Muscle of leg (tissue), 16 donors: ENCODE measurements at places on chromosomes 11 and 22. TPM values are rescaled to one million over a fixed set of nuclear protein-coding genes. Genes with fewer than 3 reads are reported as not detected.

LINC01488 gene
- 0.04 TPM for total RNA-seq

MAJIN gene
- not detected for total RNA-seq

CCDC89 gene
- total RNA-seq = 2.3 TPM

DNA sequence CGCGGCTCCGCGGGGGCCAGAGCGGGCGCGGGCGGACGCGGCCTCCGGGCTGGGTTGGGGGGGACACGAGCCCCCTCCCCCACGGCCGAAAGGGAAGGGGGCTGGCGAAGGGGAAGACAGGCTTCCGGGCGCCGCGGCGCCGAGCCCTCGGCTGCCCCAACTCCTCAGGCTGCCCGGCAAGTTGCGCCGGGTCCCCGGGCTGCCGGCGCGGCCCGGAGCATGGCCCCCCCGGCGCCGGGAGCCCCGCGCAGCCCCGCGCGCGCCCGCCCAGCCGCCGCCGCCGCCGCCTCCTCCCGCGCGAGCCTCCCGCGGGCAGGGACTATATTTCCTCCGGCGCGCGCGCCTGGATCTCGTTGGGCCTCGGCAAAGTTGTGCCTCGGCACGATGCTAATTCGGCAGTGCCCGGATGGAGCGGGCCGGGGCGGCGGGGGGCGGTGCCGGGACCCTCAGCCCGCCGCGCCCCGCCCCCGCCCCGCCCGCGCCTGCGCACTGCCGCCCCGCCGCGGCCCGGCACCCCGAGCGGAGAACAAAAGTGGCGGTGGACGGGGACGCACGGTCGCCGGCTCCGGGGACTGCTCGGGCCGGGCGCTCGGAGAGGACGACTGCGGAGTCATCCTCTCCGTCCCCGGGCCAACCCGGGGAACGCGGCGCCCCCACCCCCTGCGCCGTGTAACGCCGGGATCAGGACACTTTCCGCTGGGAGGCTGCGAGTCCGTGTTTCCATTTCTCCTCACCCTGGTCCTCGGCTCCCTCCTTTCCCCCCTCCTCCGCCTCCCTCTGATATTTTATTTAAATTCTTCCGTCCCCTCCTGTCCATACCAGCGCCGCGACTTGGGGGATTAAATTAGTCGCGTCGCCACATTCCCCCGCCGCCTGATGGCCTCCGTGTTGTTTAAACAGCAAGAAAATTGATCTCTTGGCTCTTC lies at the start of gene PHF21B:
Gene PHF21B, minus strand, starts transcription at position 400 of the 926 bp plus-strand sequence. CDS start 456 bp downstream, outside the sequence.
- peak; percentile 72 for DNase-seq

GRCh38 chr11:10108915-10109680 lies 184.9 kb downstream of the SBF2 start:
- DNase-seq = peak; percentile 95

- DNase-seq = no peak
These were observed 22.6 kb downstream of the MRGPRD start for GRCh38 chr11:68958211-68958610.

GRCh38 chr11:2207773-2208621 lies 36.4 kb upstream of the TH start:
- no peak for DNase-seq

DNA sequence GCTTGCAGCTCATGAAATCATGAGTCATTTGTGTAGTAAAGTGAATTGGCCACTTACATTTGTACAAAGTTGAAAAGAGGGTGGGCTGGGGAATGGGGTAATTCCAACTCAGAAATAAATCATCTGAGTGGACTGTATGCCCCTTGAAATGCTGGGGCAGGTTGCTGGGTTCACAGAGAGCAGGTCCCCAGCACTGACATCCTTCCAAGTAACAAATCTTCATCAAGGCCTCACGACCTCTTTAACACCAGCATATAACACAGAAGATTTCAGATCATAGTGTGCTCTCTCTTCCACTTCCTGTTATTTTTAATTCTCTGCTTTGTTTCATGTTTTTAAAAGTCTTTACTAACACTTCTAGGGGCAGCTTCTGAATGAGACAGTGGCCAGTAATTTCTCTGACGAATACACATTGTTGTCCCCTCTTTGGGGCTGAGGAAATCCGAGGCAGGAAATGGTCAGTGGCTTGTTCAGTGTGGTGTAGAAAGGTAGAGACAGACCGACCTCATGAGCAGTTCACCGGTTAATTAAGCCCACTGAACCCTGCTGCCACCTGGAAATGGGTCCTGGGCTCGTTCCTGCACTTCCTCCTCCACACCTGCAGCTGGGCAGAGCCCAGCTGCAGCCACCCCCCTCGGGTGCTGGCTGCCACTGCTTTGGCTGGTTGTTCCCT lies 127.7 kb downstream of the MAML2 start:
- DNase-seq = no peak

GRCh38 chr11:124920870-124921609 lies 2.0 kb downstream of the HEPN1 start:
- DNase-seq = peak; percentile 84

DNA sequence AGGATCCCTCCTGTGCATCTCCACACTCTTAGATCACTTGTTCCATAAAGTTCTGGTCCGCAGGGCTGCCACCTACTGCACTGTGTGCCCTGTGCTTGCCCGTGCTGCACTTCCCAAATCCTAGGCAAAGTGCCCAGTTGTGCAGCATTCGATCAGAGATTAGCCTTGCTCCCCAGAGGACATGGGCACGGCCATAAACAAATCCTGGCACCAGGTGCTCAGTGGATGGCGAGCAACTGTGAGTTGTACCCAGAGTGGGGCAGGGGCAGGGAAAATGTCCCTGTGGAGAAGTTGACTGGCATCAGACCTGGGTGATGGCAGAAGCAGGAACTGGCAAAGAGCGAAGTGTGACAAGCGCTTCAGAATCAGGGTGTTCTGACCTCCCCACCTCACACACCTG lies 4.7 kb downstream of the FADS2 start:
- no peak for DNase-seq
